ENCODE measurements at places on chromosomes 3 and 15. TPM values are rescaled to one million over a fixed set of nuclear protein-coding genes. Genes with fewer than 3 reads are reported as not detected.

DNAH12 gene
- not detected for total RNA-seq

FMN1 gene
- total RNA-seq: 66.6 TPM

GRCh38 chr3:114154321-114154821 lies 24.5 kb downstream of the DRD3 start:
- no peak for DNase-seq

- DNase-seq: no peak
Observed at GRCh38 chr3:141394560-141394959, 26.3 kb downstream of the ZBTB38 start.

DNA sequence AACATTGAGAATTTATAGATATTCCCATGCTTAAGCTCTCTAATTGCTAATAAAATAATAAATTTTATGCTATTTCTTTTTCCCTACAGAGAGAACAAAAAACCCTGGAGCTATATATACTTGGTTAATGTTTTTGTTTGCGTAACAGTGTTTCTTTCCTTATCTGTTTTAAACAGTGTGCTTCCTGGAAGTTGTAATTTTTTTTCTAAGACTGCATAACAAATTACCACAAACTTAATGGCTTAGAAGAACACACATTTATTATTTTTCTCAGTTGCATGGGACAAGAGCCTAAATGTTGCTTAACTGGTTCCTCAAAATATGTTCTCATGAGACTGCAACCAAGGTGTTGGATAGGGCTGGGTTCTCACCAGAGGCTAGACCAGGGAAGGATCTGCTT lies 49.7 kb upstream of the DPH6 start:
- DNase-seq: no peak

DNA sequence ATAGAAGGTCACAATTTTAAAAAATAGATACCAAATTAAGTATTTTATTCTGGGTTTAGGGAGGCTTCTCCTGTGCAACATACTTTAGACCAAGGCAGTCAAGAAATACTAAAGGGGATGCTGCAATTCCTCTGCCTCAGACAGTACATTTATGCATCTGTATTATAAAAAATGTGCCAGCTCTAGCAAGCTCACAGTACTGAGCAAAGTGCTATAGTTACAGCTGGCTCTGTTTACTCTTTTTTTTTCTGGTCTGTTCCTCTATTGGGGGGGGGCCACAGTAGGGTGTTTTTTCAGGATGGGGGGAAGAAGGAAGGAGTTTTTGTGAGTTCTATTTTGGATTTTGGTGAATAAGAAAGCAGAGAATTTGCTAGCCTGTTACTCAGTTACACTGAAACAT lies 185.0 kb downstream of the TIGIT start:
- no peak for DNase-seq

DNA sequence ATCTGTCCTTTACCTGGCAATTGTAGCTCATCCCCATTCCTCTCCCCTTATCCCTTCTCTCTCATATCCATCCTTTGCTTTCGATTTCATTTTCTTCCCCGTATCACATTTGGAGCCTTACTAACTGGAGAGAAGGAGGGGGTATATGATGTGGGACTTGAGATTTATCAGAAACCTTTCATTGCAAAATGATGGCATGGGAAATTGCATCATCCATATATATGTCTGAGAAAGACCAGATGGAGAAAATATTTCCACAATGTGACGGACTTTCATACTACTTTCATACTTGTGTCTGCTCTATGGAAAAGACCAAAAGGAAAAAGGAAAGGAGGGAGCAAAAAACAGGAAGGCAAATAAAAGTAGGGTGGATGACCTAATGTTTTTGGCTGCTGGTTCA lies 675.2 kb downstream of the AGBL1 start:
- DNase-seq: no peak

GRCh38 chr3:27628026-27628750 lies 93.9 kb downstream of the EOMES start:
- DNase-seq: no peak

Data from transverse colon (tissue), 4 donors.